Activated CD4-positive, alpha-beta T cell treated with anti-CD3 and anti-CD28 coated beads, Interleukin-2, amount 50 U/mL, for 48 hours (primary cell): ENCODE measurements at places on chromosomes 16 and 17.
A peak's percentile ranks its signal among the peaks of the same experiment; 100 is the strongest.

- no peak for DNase-seq
Measured at GRCh38 chr17:17767154-17767869, 69.5 kb downstream of the SREBF1 start.

DNA sequence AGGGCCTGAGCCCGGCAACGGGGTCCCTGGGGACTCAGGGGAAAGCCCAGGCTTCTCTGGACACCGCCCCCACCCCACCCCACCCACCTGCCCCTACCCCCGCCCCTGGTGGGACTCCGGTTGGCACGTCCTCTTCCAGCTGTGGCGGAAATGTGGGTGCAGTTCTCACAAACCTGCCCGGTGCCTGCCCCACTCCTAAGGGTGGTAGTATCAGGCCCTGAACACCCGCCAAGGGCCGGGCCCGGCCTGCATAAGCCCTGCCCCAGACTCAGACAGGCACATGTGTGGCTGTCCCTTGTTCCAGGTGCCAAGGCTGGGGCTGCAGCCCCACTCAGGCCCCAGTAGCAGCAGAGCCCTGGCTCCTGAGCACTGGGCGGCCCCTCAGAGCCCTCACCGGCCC, 58.1 kb downstream of the ACTG1 start:
- DNase-seq: no peak

DNA sequence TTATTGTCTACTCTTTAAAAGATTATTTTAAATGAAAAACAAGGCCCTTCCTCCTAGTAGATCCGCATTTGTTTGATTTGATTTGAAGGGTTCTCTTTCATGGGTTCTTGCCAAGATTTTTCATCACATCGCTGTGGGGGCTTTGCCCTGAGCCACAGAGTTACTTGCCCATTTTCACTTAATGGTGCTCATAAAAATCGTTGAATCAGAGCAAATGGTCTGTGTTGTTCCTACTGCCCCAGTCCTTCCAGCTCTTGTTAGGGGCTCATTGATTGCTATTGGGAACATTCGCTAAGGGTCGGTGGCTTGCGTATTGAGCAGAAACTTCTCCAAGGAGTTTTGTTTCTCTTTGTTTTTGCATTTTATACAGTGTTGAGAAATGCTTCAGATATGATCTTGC, 1023.4 kb upstream of the CDH8 start:
- no peak for DNase-seq

DNA sequence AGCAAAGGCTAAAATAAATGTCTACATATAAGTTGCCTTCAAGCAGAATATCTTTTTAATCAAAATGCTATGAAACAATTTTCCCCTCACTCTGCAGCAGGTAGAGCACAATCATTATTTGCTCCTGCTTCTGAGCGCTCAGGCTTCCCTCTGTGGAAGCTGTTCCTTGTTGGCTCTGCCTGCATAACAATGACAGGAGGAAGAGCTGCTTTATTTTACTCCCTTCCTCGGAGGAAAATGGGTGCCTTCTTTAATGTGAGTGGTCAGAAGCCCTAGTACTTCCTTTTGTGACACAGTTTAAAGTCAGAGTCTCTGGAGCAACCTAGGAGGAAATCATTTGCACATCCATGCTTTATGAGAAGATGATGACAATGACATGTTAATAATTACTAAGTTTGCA, 492.1 kb downstream of the CDH8 start:
- DNase-seq: no peak

DNA sequence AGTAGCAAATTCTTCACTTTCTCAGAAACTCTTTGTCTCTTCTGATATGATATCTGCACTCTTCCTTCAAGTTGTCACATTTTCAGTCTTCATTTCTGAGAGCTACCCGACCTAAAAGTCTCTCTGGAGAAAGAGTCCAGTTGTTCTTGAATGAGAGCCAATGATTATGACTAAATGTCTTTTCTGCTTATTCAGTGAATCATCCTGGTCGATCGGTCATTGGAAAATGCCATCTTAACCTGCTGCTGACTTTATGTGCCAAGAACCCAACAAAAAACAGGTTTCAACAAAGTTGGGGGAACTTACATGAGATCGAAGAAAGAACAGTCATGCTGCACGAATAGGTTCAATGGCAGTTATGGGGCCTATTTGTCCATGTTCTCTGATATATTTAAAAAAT, 15.9 kb downstream of the SOX9 start:
- DNase-seq: no peak

GRCh38 chr16:75589306-75589705, 23.1 kb downstream of the GABARAPL2 start:
- no peak for DNase-seq

- no peak for DNase-seq
Measured at GRCh38 chr17:12549499-12550041, 116.1 kb upstream of the MYOCD start.

DNA sequence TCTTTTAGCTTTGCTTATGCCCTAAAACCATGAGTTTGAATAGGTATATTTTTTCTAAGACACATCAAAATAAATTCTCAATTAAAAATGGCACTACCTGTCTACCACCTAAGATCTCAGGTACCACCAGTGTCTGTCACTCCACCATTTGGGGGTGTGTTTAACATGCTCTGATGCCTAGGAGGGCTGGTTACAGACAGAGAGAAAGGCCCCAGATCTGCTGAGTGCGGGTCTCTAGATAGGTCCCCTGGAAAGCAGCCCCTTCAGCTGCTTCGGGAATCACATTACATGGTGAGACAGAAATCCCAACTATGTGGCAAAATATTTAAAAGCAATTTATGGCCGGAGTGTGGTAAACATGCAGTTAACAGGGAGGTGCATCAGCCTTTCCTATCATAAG, 653 bp upstream of the VAC14 start:
- DNase-seq: no peak

- no peak for DNase-seq
Measured at GRCh38 chr17:37446027-37446426, 39.3 kb downstream of the TADA2A start.

DNA sequence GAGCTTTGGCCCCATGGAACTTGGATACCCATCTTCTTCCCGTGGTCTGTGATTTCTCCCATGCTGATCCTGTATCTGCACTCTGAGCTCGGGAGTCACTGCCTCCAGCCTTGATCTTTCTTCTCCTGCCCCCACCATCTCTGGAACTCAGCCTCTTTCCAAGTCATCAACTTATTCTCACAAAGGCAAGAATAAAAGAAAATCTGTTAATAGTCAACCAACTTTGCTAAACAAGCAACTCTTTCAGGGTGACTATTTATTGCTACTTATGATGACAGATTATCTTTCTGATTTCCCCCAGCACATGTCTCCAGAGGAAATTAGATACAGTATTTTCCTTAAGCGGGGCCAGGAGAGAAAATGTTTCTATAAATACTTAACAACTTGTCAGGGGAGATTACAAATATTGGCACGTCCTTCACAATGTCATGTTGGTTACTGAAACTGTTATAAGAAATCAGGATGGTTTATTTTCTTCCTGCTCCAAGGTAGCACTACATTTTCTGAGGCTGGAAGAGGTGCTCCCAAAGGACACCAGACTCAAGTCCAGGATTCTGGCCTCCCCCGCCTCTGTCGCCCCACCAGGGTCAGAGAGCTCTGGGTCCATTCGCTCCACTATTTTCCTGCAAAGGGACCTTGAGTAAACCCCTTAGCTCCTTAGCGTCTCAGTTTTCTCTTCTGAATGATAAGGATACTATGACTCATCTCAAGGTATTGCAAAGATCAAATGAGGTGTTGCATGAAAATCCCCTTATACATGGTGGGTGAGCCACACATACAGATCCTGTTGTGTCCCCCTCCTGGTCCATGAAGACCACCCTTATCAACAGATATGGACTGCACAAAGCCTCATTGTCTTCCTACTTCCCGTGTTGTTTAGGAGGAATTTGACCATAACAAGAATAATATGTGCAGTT, 205.2 kb upstream of the WSCD1 start:
- DNase-seq: no peak

GRCh38 chr16:25370541-25370940, 112.9 kb upstream of the ZKSCAN2 start:
- DNase-seq: no peak

DNA sequence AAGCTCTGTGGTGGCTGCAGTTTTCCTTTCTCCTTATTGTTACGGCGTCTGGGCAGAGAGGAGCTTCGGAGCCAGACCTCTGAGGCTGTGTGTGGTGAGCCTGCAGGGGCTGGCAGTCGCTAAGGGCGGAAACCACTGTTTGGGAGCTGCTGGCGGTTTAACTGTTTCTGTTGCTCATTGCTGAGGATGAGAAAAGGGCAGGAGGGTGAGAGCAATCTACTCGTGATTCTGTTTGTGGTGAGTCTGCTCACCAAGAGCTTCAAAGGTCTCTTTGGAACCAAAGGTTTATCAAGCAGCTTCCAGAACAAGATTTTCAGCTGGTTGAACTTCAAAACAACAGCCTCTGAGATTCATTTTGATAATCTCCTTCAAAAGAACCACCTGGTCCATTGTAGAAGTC, 143.9 kb downstream of the ANKFN1 start:
- peak; percentile 15 for DNase-seq

DNA sequence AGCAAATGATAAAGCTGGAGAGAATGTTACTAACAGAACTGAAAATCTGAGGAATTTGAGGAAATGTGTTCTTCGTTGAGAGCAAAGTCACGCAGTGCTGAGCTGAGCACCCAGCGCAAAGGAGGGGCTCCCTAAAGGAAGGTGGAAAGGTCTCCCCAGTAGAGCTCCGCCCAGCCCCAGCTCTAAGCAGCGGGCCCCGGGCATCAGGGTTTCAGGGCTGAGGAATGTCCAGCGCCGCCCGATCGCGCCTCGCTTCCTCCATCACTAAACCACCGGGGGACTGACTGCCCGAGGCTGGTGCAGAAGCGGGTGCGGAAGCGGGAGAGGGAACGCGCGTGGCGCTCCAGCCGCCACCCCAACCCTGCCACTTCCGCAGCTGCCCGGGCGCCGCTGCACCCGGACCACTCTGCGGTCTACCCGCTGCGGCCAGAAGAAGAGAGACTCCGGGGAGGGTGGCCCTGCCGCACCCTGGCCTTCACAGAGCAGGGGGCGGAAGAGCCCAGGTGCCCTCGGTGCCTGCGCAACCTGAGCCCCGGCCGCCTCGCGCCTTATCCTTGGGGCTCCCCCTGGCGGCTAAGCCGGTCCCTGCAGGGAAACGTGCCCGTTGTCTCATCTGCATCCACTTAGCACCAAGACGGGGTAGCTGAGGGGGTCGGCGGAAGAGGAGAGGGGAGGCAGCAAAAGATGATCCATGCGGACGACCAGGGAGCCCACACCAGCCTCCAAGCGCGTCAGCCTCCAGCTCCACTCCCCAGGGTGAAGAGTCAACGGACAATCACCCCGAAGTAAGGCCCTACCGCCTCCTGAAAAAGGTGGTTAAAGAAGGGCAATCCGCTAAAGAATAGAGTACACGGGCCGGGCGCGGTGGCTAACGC, 12.4 kb upstream of the GUCY2D start:
- DNase-seq: peak; percentile 98

- DNase-seq: no peak
Measured at GRCh38 chr17:44961921-44962350, 6.2 kb downstream of the C1QL1 start.

GRCh38 chr17:81543339-81543675, 8.8 kb downstream of the FAAP100 start:
- no peak for DNase-seq

GRCh38 chr17:4625181-4625617, 16.3 kb downstream of the ALOX15 start:
- DNase-seq: no peak
